ENCODE measurements at places on chromosomes 16 and 17.

- DNase-seq, result no peak
These were observed 378.0 kb upstream of the CA10 start for GRCh38 chr17:52536489-52536888.

DNA sequence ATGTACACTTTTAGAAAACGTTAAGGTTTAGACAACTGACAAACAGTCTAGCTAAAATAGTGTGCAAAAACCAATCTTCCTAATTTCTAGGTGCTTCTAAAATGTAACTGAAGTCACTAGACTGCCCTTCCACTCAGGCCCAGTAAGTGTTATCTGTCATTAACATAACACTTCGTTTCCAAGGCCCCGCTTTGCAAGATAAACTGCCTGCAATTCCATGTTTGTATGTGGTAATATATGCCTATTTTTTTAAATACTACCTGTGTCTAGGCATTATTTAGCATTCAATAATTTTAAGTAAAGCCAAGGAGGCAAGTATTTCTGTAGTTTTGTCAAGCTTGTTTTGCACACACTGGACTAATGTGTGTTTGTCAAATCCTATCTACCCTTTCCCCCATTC, 3.2 kb downstream of the USP32 start:
- no peak for DNase-seq

DNA sequence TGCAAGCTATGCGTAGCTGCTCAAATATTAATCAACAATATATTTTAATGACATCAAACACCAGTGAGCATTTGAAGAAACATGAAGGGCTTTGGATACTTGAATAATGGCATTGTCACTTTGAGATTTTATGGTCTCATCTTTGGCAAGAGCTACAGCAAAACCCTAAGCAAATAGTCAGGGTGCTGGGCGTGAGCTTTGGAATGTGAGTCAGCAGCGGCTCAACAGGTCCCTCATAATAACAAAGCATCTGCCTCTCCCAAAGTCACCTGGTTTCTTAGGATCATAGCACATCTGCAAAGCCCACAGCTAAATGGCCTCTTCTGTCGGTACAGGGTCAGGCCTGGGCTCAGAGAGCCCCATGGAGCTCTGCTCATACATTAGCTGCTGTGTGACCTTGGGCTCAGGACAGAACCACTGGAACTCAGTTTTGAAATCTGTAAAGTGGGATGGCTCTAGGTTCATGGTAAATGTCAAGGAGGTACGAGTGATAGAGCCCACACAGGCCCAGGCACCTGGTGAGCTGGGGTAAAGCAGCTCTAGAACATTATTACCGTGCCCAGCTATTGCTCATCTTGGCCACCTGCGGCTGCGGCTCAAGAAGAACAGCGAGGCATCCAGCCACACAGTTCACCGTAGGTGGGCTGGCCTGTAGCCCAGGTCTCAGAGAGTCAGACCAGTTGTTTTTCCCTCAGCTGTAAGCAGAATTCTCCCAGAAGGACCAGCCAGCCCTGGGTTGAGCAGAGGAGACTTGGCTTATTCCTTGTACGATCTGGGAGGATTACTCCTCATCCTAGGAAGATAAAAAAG, 544.5 kb upstream of the CDH11 start:
- no peak for DNase-seq

- no peak for DNase-seq
These were observed 10.3 kb upstream of the TNS4 start for GRCh38 chr17:40511667-40512220.

GRCh38 chr17:73393962-73394361, 82.2 kb upstream of the CDC42EP4 start:
- no peak for DNase-seq

- DNase-seq, result no peak
These were observed 108.5 kb upstream of the CCL2 start for GRCh38 chr17:34146440-34147043.

- no peak for DNase-seq
These were observed 38.5 kb downstream of the DNAH9 start for GRCh38 chr17:11636771-11637170.

DNA sequence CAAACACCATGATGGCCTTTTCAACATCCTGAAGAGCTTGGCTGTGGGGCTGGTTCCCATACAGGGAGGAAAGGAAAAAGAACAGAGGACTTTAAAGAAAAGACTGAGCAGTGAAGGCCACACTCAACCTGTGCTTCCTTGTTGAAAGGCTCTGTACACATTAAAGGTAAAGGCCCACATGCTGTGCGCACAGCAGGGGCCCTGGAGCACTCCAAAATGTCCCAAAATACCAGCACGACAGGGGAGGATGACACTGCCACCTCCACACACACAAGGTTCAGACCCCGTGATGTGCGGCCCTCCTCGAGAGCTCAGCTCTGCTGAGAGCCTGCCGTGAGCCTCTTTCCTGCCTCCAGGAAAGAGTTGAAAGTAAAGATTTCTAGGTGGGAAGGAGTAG, 36.5 kb downstream of the FANCA start:
- DNase-seq, result no peak

- DNase-seq, result no peak
These were observed 39.9 kb upstream of the MRC2 start for GRCh38 chr17:62587554-62587953.

- DNase-seq, result no peak
These were observed 1.4 kb downstream of the PYY start for GRCh38 chr17:43952351-43952723.

- no peak for DNase-seq
These were observed 38.8 kb upstream of the HOXB13 start for GRCh38 chr17:48767263-48767774.

DNA sequence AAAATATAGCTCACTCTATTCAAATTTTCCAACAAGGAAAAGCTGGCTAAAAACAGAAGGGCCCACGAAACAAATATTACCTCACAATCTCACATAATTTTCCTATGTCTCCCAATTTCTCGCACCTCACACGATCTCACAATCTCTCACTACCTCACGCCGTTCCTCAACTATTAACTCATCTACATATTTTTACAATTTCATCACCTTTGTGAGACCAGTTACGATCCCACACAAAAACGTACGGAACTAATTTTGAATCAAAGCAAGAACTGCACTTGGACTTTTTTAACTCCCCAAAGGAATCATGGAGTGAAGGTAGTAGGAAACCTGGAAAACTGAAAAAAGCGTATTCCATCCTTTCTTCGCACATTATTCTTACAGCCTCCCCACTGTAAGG, 1.1 kb downstream of the CBX1 start:
- DNase-seq, result no peak

Measured in activated gamma-delta T cell (primary cell).